ENCODE measurements at places on chromosomes 2 and 18. TPM values are rescaled to one million over a fixed set of nuclear protein-coding genes. Genes with fewer than 3 reads are reported as not detected.

GRCh38 chr2:54579061-54579681 lies 123.0 kb downstream of the SPTBN1 start:
- peaks cover 7% of the 10 kb centered on the region for H3K36me3 ChIP-seq
- no peak overlapping the region for H3K4me3 ChIP-seq
- no peak for DNase-seq
- H3K27ac ChIP-seq = no peak overlapping the region
- H3K4me1 ChIP-seq = peaks cover 26% of the 10 kb centered on the region

DNA sequence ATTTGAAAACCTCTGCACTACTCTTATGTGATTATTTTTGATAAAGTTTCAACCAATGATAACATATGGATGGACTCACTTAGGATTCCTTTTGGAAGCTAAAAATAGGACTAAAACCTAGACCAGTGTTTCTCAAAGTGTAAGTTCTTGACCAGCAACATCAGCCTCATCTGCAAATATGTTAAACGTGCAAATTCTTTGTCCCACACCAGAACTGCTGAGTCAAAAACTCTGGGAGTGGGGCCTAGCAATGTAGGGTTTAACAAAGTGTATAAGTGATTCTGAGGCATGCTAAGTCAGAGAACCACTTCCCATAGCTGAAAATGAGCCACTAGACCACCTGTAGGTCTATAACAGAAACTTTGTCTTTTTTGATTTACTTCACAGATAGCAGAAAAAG lies 1247.2 kb upstream of the PIK3C3 start:
- no peak for DNase-seq
- H3K36me3 ChIP-seq = no peaks in the 10 kb centered on the region
- H3K4me1 ChIP-seq = no peaks in the 10 kb centered on the region
- no peaks in the 10 kb centered on the region for H3K27me3 ChIP-seq
- H3K4me3 ChIP-seq = no peak overlapping the region
- H3K27ac ChIP-seq = no peak overlapping the region

DNA sequence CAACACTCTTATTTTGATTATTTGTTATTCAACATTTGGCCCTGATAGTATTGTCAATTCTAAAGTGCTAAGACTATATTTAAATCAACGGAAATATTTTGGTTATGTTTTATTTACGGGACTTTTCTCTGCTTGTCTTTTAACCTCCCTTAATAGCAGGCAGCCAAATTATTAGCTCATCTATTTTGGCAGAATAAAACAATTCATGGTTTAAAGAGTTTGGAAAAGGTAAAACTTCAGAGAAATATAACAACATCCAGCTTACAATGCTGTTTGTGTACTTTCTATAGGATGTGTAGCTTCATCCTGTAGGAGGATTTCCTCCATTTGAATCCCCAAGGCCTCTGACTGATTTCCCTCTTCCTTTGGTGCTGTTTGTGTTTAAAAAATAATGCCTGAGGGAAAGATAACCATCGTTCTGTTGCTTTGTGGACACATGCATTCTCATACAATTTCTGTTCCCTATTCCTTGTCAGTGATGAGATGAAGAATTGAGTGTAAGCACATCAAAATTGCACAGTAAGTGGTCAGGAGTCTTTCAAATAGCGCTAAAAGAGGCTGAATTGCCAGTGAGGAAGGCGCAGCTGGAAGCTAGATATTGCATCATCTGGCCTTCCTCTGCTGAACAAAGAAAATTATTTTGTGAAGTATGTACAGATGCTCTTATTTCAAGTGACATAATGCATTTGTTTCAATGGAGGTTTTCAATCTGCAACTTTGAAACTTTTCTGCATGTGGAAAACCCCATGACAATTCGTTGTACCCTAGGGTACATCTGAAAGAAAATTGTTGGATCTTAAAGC lies 80.3 kb downstream of the CD28 start:
- peaks cover 42% of the 10 kb centered on the region for H3K4me1 ChIP-seq
- peak; percentile 34 for DNase-seq
- no peaks in the 10 kb centered on the region for H3K27me3 ChIP-seq
- no peaks in the 10 kb centered on the region for H3K36me3 ChIP-seq

DNA sequence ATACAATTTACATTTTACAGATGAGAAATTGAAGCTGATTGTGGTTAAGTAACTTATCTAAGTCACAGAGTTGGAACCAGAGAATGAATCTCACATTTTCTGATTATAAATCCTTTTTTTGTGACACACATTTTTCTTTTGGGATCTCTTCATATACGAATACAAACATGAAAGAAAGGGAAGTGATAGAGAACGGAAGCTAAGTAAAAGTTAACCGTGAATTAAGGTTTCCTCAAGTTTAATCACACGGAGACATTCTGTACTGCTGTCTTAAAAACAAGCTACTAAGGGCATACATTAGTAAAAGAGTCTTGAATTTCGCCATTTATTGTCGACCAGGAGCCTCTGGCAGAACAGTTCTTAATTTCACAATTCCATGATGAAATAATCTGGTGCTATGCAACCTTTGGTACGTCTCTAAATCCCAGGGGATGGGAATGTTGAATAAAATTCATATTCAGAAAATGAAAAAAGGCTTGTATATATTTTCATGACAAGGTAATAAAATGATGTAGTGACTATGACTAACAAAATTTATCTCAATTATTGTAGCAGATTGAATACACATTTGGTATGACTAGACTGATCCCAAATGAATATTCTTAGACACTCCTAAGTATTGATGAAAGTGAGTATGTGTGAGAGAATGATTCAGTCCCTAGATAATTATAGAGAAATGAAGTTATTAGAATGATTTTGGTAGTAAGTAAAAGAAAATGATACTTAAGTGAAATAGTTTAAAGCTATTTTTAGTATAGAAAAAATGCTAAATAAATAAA lies 40.3 kb upstream of the ZSWIM2 start:
- no peaks in the 10 kb centered on the region for H3K27me3 ChIP-seq
- DNase-seq = no peak
- H3K4me1 ChIP-seq = peaks cover 11% of the 10 kb centered on the region
- H3K36me3 ChIP-seq = no peaks in the 10 kb centered on the region

DNA sequence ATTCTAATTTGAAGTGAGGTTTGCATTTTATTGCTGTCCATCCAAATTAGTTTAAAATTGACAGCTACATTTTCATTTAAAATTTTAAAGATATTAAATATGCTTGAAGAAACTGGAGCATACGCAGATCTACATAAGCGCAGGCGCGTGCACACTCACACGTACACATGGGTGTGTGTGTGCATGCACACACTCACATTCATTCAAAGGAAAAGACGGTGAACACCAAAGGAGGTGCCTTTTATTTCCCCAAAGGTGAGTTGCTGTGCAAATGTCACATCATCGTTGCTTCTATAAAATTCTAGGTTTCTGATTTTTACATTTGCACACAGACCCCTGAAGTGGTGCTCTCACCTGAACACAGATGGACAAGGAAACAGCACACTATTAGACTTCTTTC lies 194.2 kb downstream of the GRB14 start:
- no peaks in the 10 kb centered on the region for H3K4me1 ChIP-seq
- H3K27ac ChIP-seq = no peak overlapping the region
- H3K36me3 ChIP-seq = no peaks in the 10 kb centered on the region
- no peak overlapping the region for H3K4me3 ChIP-seq
- no peaks in the 10 kb centered on the region for H3K27me3 ChIP-seq

GRCh38 chr2:74104839-74105238 lies 42.9 kb downstream of the BOLA3 start:
- H3K4me1 ChIP-seq = no peaks in the 10 kb centered on the region
- H3K27me3 ChIP-seq = no peaks in the 10 kb centered on the region
- DNase-seq = no peak
- no peak overlapping the region for H3K4me3 ChIP-seq
- no peak overlapping the region for H3K27ac ChIP-seq
- no peaks in the 10 kb centered on the region for H3K36me3 ChIP-seq

The SERPINB8 gene
- polyA plus RNA-seq = 3.4 TPM

The ACTG2 gene
- 0.10 TPM for polyA plus RNA-seq

The CNTNAP5 gene
- polyA plus RNA-seq = 0.02 TPM

Data from SK-N-SH (cell line).